ENCODE measurements at places on chromosomes 6 and 20.

DNA sequence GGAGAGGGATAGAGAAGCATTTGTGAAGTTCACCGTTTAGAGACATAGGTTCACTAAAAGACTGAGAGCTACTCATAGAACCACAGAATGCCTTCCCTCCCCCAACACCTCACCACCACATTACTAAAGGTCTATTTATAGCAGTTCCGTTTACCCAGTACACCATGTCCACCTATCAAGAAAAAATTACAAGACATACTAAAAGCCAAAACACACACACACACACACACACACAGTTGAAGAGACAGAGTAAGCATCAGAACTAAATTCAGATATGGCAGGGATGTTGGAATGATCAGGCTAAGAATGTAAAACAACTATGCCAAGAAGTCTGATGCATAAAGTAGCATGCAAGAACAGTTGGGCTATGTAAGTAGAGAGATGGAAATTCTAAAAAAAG, 52.3 kb downstream of the SLC22A3 start:
- no peaks in the 10 kb centered on the region for H3K27me3 ChIP-seq
- H3K4me1 ChIP-seq: no peaks in the 10 kb centered on the region
- H3K36me3 ChIP-seq: no peaks in the 10 kb centered on the region
- no peak overlapping the region for H3K27ac ChIP-seq

DNA sequence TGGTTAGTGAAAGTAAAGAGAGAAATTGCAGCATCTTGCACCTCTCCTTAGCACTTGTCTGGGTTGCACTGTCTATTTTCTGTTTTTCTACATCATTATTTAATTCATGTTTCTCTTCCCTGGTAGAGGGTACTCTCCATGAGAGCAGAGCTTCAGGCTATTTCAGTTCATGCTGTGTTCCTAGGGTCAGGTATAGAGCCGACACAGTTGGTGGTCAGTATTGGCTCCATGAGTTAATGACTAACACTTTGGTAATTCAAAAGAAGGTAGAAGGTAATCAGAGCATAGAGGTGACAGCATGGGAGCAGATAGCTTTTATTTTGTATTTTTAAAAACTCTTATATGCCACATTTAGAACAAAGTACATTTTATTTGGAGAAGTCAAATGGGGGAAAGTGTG, 42.7 kb downstream of the RIMS1 start:
- H3K36me3 ChIP-seq: no peaks in the 10 kb centered on the region
- H3K27me3 ChIP-seq: no peaks in the 10 kb centered on the region
- no peaks in the 10 kb centered on the region for H3K4me1 ChIP-seq
- no peak overlapping the region for H3K27ac ChIP-seq
- DNase-seq: no peak
- H3K4me3 ChIP-seq: no peak overlapping the region

DNA sequence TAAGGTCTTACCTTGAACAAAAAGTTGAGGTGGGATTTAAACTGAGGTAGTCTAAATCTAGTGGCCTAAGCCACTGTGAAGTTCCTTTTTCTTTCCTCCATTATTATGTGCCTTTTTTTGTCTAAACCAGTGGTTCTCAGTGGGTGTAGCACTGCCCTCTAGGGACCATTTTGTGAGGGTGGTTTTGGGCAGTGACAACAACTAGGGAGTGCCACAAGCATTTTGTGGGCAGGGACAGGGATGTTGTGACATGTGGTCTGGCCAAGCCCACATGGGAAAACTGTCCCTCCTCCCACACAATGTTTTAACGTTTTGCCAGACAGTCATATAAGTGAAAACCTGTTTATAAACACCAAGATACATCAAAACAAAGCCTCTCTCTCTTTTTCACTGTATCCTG, 899.4 kb upstream of the FLRT3 start:
- H3K27me3 ChIP-seq: peaks cover 4% of the 10 kb centered on the region
- H3K4me3 ChIP-seq: no peak overlapping the region
- no peak for DNase-seq
- no peaks in the 10 kb centered on the region for H3K36me3 ChIP-seq

GRCh38 chr20:63023071-63023935, 16.5 kb upstream of the BHLHE23 start:
- peaks cover 41% of the 10 kb centered on the region for H3K27me3 ChIP-seq
- no peak overlapping the region for H3K27ac ChIP-seq
- no peak overlapping the region for H3K4me3 ChIP-seq
- H3K36me3 ChIP-seq: no peaks in the 10 kb centered on the region
- DNase-seq: no peak

DNA sequence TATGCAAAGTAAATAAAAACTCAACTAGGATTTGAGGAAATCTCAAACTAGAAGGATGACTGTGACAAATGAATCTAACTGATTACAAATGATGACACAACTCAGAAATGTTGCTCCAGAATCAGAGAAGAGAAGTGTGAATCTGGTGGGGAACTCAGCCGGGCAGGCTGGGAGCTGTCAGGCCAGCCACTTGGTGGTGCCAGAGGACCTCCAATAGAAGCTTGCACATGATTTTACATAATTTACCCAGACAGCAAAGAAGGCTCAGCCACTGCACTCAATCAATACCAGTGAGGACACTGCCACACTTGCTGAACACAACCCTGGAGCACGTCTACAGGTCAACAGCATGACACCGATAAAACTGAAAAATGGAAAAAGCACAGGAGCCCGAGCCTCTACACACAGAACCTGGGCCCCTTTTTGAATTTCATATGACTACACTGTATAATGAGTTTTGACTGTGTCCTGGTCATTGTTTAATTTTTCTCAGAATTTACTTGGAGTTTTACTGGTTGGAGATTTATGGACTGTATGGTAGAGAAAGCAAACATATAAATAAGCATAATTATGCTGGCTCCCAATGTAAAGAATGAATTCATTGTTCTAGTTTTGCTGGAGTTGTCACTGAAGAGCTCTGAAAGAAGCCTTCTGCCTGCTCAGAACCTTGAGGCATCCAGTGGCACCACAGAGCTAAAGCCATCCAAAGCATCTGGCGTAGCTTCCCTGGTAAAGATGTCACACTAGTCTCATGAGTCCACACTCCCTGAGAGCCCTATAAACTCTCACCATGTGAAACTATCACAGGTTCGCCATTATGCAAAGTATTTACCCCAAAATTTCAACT, 296.5 kb downstream of the THBS2 start:
- no peaks in the 10 kb centered on the region for H3K36me3 ChIP-seq
- no peak overlapping the region for H3K4me3 ChIP-seq
- no peak for DNase-seq
- H3K27me3 ChIP-seq: peaks cover 5% of the 10 kb centered on the region
- H3K27ac ChIP-seq: no peak overlapping the region
- H3K4me1 ChIP-seq: no peaks in the 10 kb centered on the region

- no peak overlapping the region for H3K4me3 ChIP-seq
- DNase-seq: no peak
- H3K36me3 ChIP-seq: no peaks in the 10 kb centered on the region
- no peak overlapping the region for H3K27ac ChIP-seq
Measured at GRCh38 chr6:15336900-15337560, 91.2 kb downstream of the JARID2 start.

GRCh38 chr20:34511891-34512265, 4.3 kb upstream of the DYNLRB1 start:
- H3K27me3 ChIP-seq: no peaks in the 10 kb centered on the region
- H3K4me3 ChIP-seq: peak overlapping the region; percentile 74
- H3K36me3 ChIP-seq: peaks cover 12% of the 10 kb centered on the region
- peak overlapping the region; percentile 89 for H3K27ac ChIP-seq

DNA sequence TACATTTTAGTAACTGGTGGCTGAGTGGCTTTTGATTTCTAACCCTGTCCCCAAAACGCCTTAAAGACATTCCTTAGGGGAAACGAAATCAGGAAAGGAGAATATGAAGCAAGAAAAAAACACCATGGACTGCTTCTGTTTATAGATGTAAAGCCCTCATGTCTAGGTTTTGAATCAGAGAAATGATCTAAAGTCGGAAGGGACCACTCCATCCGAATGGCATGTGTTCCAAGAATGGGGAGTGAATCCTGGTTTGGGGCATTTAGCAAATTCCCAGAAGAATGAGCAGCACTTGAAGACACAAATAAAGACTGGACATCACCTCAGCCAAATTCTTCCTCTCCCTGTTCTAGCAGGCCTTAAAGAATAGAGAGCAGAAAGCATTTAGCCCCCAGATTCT, 65.6 kb downstream of the CAP2 start:
- no peak overlapping the region for H3K4me3 ChIP-seq
- H3K27me3 ChIP-seq: no peaks in the 10 kb centered on the region
- H3K4me1 ChIP-seq: peaks cover 10% of the 10 kb centered on the region
- DNase-seq: no peak
- H3K27ac ChIP-seq: no peak overlapping the region

- no peaks in the 10 kb centered on the region for H3K27me3 ChIP-seq
- no peak for DNase-seq
- H3K4me1 ChIP-seq: peaks cover 4% of the 10 kb centered on the region
- H3K36me3 ChIP-seq: no peaks in the 10 kb centered on the region
- no peak overlapping the region for H3K4me3 ChIP-seq
- no peak overlapping the region for H3K27ac ChIP-seq
Measured at GRCh38 chr6:146420255-146420654, 123.4 kb upstream of the RAB32 start.

- peaks cover 3% of the 10 kb centered on the region for H3K27me3 ChIP-seq
- no peak overlapping the region for H3K27ac ChIP-seq
- H3K4me3 ChIP-seq: no peak overlapping the region
Measured at GRCh38 chr6:157542414-157543160, 161.6 kb downstream of the ZDHHC14 start.

DNA sequence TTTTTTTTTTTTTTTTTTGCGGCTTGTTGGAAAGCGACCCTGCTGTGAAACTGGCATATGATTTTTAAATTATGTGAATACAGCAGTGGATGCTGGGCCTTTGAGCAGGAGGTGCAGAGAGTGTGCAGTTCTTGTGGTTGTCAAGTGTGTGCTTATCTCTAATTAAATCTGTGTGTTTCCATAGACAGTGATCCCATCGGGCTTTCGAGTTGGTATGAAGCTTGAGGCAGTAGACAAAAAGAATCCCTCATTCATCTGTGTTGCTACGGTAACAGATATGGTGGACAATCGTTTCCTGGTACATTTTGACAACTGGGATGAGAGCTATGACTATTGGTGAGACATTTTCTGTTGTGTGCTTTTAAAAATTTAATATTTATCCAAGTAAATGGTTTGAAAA, 52.4 kb downstream of the L3MBTL3 start:
- H3K27ac ChIP-seq: no peak overlapping the region
- H3K36me3 ChIP-seq: peaks cover 23% of the 10 kb centered on the region
- no peak for DNase-seq

DNA sequence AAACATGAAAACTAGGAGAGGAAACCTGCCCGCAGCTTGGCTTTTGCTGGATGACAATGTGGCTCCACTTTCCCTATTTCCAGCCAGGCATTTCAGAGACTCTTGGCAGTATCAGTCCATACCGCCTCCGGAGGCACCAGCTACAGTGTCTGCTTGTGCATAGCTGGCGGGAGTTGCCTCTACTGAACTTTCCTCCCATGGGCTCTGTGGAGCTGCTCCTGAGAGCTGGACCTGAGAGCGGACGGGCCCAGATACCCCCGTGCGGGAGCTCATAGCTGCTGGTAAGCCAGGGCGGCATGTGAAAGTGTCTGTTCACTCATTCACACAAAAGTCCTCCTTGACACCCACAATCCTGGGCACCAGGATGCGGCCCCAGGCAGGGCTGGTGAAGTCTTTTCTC, 130.3 kb upstream of the PMEPA1 start:
- peak; percentile 60 for DNase-seq
- no peak overlapping the region for H3K4me3 ChIP-seq
- peaks cover 19% of the 10 kb centered on the region for H3K27me3 ChIP-seq
- H3K27ac ChIP-seq: no peak overlapping the region

- H3K4me3 ChIP-seq: no peak overlapping the region
- no peaks in the 10 kb centered on the region for H3K27me3 ChIP-seq
- H3K27ac ChIP-seq: no peak overlapping the region
- H3K36me3 ChIP-seq: no peaks in the 10 kb centered on the region
- H3K4me1 ChIP-seq: no peaks in the 10 kb centered on the region
- no peak for DNase-seq
Measured at GRCh38 chr6:72533606-72534005, 88.3 kb upstream of the KCNQ5 start.

DNA sequence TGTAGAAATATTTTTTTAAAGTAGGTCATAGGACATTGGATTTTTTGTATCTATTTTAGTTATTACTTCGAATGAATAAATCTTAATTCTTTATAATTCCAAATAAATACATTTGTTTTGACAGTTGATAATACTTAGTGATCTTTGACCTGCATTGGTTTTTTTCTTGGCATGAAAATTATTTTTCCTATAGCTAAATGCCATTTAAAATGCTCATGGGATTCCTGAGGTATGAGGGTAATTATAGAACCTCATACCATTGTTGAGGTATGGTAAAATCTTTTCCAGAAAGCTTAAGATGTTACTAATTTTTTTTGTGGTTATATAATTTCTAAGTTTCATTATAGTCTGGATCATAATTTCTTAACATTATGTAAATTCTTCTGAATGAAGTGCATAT, 8.3 kb downstream of the PM20D2 start:
- no peak overlapping the region for H3K4me3 ChIP-seq
- no peaks in the 10 kb centered on the region for H3K27me3 ChIP-seq
- H3K36me3 ChIP-seq: peaks cover 10% of the 10 kb centered on the region
- H3K4me1 ChIP-seq: peaks cover 4% of the 10 kb centered on the region
- no peak for DNase-seq

- peak overlapping the region; percentile 81 for H3K27ac ChIP-seq
- H3K4me1 ChIP-seq: peaks cover 48% of the 10 kb centered on the region
- H3K36me3 ChIP-seq: no peaks in the 10 kb centered on the region
- no peaks in the 10 kb centered on the region for H3K27me3 ChIP-seq
Measured at GRCh38 chr20:53917145-53918019, 153.0 kb downstream of the BCAS1 start.

GRCh38 chr20:20368418-20369249, 730 bp downstream of the INSM1 start:
- no peak overlapping the region for H3K4me3 ChIP-seq
- no peak overlapping the region for H3K27ac ChIP-seq
- no peak for DNase-seq
- peaks cover 11% of the 10 kb centered on the region for H3K4me1 ChIP-seq
- H3K27me3 ChIP-seq: peaks cover 80% of the 10 kb centered on the region

DNA sequence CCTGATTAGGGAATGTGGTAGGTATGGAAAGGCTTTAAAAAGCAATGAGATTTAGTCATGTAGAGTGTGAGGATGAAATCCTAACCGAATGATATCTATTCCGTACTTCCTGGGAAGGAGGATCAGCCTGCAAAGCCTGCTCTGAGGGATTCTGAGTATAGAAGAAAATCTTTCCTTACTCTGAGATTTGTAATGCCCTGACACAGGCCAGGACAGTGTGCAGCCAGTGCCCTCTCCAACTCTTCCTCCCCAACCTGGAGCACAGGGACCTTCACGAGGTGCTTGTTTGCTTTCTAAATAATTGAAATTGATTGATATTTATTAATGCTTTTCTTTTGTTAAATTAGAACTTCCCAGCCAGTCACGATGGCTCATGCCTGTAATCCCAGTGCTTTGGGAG, 131.6 kb downstream of the ADGRG6 start:
- no peak overlapping the region for H3K4me3 ChIP-seq
- H3K27ac ChIP-seq: no peak overlapping the region
- no peaks in the 10 kb centered on the region for H3K27me3 ChIP-seq
- DNase-seq: no peak
- peaks cover 4% of the 10 kb centered on the region for H3K36me3 ChIP-seq

All from type B pancreatic cell (in vitro differentiated cells).